Vagina (tissue), 2 donors: ENCODE measurements at places on chromosomes 7 and 10.

DNA sequence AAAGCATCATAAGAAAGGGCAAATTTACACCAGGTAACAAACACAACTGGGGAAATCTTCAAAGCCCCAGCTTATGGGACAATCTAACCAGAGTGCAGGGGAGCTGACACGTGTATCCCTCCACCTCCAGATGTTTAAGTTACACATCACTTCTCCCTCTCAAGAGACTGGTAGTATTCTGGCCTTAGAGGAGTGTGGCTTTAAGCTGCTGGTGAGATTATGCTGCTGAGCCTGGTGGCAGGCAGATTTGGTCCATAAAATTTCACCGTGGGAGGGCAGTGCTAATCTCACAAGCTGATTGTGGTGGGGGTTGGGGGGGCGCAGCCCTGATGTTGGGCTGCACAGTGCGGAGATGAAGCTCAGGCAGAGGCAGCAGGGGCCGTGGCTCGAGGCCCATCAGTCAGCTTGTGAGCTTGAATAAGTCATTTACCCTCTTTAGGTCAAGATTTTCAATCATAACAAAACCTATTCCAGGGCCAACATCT, 431.0 kb upstream of the GALNT17 start:
- DNase-seq: no peak
- no peak overlapping the region for H3K4me3 ChIP-seq
- H3K27me3 ChIP-seq: no peaks in the 10 kb centered on the region

DNA sequence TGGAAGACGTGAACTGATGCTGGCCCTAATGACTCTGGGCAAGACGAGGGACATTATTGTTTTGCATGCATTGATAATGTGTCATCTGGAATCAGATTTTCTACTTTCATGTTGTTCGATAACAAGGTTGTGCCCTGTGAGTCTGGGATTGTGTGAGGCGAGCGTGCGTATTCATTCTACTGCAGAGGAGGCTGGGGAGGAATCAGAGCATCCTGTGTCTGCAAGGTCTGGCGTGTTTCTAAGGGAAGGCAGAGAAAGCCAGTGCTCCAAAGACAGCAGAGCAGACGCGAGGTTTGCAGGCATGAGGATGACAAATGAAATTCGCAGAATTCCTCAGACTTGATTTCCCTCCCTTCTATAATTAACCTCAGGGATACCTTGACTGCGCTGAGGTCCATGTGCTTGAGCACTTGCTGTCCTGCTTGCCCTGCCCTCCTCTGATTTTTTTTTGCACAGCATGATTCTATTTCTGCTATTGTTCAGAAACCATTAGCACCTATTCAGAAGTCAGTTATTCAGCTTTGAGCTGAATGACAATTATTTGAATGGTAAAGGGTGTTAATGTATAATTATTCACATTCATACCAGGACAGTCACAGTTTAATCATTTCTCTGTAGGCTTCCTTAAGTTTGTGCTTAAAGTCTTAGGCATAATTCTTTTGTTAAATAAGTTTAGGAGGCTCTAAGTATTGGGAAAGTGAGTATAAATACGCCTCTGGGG, 233.6 kb downstream of the EBF3 start:
- DNase-seq: peak; percentile 65
- no peaks in the 10 kb centered on the region for H3K27me3 ChIP-seq
- H3K4me1 ChIP-seq: no peaks in the 10 kb centered on the region
- no peak overlapping the region for H3K27ac ChIP-seq
- H3K36me3 ChIP-seq: no peaks in the 10 kb centered on the region

DNA sequence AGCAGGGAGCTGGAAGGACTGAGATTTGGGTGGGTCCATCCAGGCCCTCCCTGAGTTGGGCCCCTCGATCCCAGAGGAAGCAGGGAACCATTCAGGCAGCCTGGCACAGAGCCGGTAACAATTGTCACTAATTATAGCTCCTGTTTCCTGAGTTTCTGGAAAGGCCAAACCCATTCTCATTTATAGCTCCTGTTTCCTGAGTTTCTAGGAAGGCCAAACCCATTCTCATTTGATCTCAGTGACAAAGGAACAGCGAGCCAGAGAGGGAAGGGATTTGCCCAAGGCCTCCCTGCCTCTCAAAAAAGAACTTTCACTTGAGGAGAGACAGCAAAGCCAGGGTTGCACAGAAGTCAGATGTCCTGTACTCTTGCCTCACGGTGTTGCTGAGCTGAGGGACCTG, 521.9 kb downstream of the TYW1 start:
- DNase-seq: no peak
- no peaks in the 10 kb centered on the region for H3K27me3 ChIP-seq
- H3K4me3 ChIP-seq: no peak overlapping the region

DNA sequence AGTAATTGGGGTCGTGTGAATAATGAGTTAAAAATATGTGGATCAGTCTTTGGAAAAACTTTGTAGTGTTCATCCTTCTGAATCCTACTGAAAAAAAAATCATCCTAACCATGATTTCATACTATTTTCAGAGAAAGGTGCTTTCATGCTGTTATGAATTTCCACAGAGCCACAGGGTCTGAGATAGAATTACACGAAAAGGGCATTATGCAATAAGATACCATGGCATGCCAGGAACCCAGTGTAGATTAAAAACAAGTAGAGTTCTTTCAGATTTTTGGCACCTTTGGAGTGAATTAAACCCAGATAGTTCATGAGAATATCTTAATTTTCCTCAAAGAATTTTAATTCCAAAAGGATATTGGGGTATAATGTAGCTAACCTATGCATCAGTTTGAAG, 47.5 kb upstream of the AGMO start:
- no peak overlapping the region for H3K27ac ChIP-seq
- H3K4me1 ChIP-seq: no peaks in the 10 kb centered on the region
- H3K36me3 ChIP-seq: no peaks in the 10 kb centered on the region
- no peak overlapping the region for H3K4me3 ChIP-seq
- no peak for DNase-seq

- no peak for DNase-seq
- H3K4me3 ChIP-seq: no peak overlapping the region
- H3K27me3 ChIP-seq: no peaks in the 10 kb centered on the region
- H3K27ac ChIP-seq: no peak overlapping the region
- H3K4me1 ChIP-seq: no peaks in the 10 kb centered on the region
These were observed 70.1 kb upstream of the TCERG1L start for GRCh38 chr10:131381576-131381975.

DNA sequence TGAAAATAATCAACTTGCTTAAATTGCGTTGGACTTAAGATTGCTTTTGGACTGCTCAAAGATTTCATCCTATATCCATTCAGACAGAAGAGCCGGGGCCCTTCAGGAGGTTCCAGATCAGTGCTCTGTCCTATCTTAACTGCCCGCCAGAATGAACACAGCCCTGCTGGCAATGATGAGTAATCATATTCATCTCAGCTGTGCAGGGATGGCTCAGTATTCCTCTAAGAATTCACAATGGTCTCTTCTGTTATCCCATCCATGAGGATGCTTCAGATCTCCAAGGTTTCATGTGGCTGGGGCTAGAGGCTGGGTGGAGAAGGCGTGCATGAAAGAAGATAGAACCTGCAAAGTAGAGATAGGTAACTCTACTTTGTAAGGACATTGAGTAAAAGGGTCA, 80.0 kb upstream of the NPVF start:
- DNase-seq: no peak
- no peak overlapping the region for H3K4me3 ChIP-seq
- H3K36me3 ChIP-seq: no peaks in the 10 kb centered on the region

GRCh38 chr10:70925377-70926225, 37.2 kb upstream of the PCBD1 start:
- no peaks in the 10 kb centered on the region for H3K4me1 ChIP-seq
- H3K36me3 ChIP-seq: no peaks in the 10 kb centered on the region
- H3K27me3 ChIP-seq: no peaks in the 10 kb centered on the region
- H3K27ac ChIP-seq: no peak overlapping the region

- H3K4me1 ChIP-seq: no peaks in the 10 kb centered on the region
- no peaks in the 10 kb centered on the region for H3K36me3 ChIP-seq
- H3K4me3 ChIP-seq: no peak overlapping the region
- no peak for DNase-seq
- H3K27me3 ChIP-seq: no peaks in the 10 kb centered on the region
These were observed 346.4 kb downstream of the PCLO start for GRCh38 chr7:82816272-82816671.

DNA sequence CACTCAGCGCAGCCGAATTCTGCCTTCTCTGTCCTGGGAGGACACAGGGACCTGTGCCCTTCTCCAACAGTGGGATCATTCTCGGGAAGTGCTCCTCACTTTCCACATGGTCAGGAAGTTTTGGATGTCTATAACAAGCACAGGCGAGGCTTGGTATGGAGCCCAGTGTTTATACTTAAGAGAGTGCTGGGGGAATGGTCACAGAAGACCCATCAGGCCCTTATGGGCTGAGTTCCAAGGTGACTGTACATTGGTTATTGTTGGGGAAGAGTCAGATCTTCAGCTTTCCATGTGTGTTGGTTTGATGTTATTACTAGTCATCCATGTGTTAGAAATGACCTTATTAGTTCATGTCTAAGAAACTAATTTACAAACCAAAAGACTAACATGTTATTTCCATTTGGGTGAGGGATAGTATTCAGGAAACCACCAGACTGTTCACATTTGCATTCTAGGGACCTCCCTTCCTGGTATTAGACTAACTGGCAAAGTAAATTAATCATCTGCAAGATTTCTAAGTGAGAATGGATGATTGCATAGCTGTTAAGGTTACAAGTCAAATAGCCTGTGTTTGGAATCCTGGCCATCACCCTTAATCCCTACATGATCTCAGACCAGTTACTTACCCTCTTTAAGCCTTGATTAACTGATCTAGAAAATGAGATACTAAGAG, 834.2 kb downstream of the LRMDA start:
- H3K27me3 ChIP-seq: no peaks in the 10 kb centered on the region
- H3K4me3 ChIP-seq: no peak overlapping the region
- no peak overlapping the region for H3K27ac ChIP-seq
- no peak for DNase-seq

GRCh38 chr10:131738396-131738735, 162.4 kb upstream of the PPP2R2D start:
- no peak overlapping the region for H3K4me3 ChIP-seq
- H3K36me3 ChIP-seq: no peaks in the 10 kb centered on the region
- DNase-seq: no peak
- no peaks in the 10 kb centered on the region for H3K27me3 ChIP-seq
- H3K4me1 ChIP-seq: peaks cover 2% of the 10 kb centered on the region

GRCh38 chr10:16521311-16522016, at the start of gene C1QL3:
C1QL3 (minus strand) TSS chr10:16521879; CDS start chr10:16521065, 814 bp downstream.
- peaks cover 14% of the 10 kb centered on the region for H3K4me1 ChIP-seq
- no peak for DNase-seq
- H3K4me3 ChIP-seq: peak within 1 kb of the TSS; percentile 33
- H3K27me3 ChIP-seq: peaks cover 9% of the 10 kb centered on the region
- no peak within 1 kb of the TSS for H3K27ac ChIP-seq

GRCh38 chr7:97011536-97012364, 6.4 kb downstream of the DLX6 start:
- no peaks in the 10 kb centered on the region for H3K36me3 ChIP-seq
- peaks cover 11% of the 10 kb centered on the region for H3K27me3 ChIP-seq
- no peak for DNase-seq
- no peak overlapping the region for H3K27ac ChIP-seq
- no peak overlapping the region for H3K4me3 ChIP-seq

DNA sequence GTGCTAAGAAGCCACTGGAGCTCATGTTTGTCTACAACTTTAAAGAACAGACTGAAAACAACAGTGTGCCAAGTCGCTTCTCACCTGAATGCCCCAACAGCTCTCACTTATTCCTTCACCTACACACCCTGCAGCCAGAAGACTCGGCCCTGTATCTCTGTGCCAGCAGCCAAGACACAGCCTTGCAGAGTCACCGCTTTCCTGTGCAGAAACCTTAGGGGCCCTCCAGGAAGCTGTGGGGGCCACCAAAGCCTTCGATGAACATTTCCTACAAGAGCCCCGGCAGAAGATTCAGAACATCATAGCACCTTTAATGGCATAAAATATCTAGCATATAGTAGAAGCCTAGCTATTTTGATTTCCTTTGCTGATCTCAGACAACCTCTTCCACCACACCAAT, 88.0 kb upstream of the PRSS58 start:
- no peak overlapping the region for H3K27ac ChIP-seq
- no peaks in the 10 kb centered on the region for H3K4me1 ChIP-seq
- H3K36me3 ChIP-seq: no peaks in the 10 kb centered on the region
- DNase-seq: no peak

GRCh38 chr7:59079-60016, 133.0 kb upstream of the FAM20C start:
- no peaks in the 10 kb centered on the region for H3K4me1 ChIP-seq
- no peak for DNase-seq
- no peaks in the 10 kb centered on the region for H3K27me3 ChIP-seq
- H3K4me3 ChIP-seq: no peak overlapping the region

- H3K27me3 ChIP-seq: no peaks in the 10 kb centered on the region
- no peak overlapping the region for H3K4me3 ChIP-seq
- peaks cover 45% of the 10 kb centered on the region for H3K36me3 ChIP-seq
- DNase-seq: no peak
- no peak overlapping the region for H3K27ac ChIP-seq
These were observed 13.0 kb downstream of the HNRNPA2B1 start for GRCh38 chr7:26187380-26188205.

DNA sequence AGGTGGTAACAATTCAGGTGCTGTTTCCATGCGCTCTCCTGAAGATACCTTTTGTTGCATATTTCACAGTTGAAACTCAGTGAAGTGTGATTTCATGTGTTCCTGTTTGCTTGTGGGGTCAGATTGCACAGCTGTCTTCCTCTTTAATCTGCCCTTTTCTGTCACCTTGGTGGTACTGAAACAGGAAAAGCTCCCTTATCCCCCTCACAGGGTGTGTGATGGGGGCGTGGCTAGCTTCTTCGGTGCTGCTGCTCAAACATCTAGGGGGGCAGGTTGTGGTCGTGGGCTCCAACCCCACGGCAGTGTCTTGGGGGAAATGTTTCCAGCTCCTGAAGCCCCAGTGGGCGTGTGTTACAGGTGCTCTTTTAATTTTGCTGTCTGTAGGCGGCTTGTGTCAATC, 107.4 kb upstream of the KLF14 start:
- H3K27ac ChIP-seq: no peak overlapping the region
- no peaks in the 10 kb centered on the region for H3K27me3 ChIP-seq
- H3K36me3 ChIP-seq: no peaks in the 10 kb centered on the region
- H3K4me3 ChIP-seq: no peak overlapping the region

- H3K4me3 ChIP-seq: no peak overlapping the region
- no peaks in the 10 kb centered on the region for H3K36me3 ChIP-seq
- DNase-seq: no peak
- H3K27me3 ChIP-seq: no peaks in the 10 kb centered on the region
- no peaks in the 10 kb centered on the region for H3K4me1 ChIP-seq
These were observed 155.0 kb downstream of the OAT start for GRCh38 chr10:124263726-124264125.

- peaks cover 23% of the 10 kb centered on the region for H3K4me1 ChIP-seq
- H3K27me3 ChIP-seq: no peaks in the 10 kb centered on the region
- H3K4me3 ChIP-seq: no peak overlapping the region
- H3K27ac ChIP-seq: no peak overlapping the region
- H3K36me3 ChIP-seq: no peaks in the 10 kb centered on the region
These were observed 50.1 kb upstream of the INPP5A start for GRCh38 chr10:132487241-132488135.

GRCh38 chr10:6537770-6538169, 42.3 kb downstream of the PRKCQ start:
- no peak for DNase-seq
- no peaks in the 10 kb centered on the region for H3K4me1 ChIP-seq
- H3K36me3 ChIP-seq: no peaks in the 10 kb centered on the region
- no peaks in the 10 kb centered on the region for H3K27me3 ChIP-seq
- H3K4me3 ChIP-seq: no peak overlapping the region
- no peak overlapping the region for H3K27ac ChIP-seq
